ENCODE measurements at places on chromosomes 4 and X.

DNA sequence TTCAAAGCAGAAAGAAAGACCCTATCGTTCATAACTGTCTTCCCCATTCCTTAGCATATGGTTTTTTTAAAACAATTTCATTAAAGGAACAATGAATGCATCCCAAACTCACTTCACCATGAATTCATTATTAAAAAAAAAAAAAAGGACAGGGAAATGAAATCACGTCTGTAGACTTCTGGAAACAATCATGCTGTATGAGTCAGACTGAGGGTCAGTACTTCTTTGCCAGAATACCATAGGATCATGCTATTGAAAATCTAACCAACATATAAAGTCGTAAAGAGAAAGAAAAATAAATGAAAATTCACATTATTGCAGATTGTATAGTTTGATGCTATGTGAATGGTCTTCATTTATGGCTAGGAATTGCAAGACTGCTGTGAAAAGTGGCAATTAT lies 144.4 kb downstream of the PCDH18 start:
- no peak for DNase-seq

- DNase-seq = no peak
Measured at GRCh38 chr4:39023059-39023458, 9.2 kb downstream of the TMEM156 start.

- no peak for DNase-seq
Measured at GRCh38 chrX:132671229-132671641, 182.4 kb upstream of the MBNL3 start.

DNA sequence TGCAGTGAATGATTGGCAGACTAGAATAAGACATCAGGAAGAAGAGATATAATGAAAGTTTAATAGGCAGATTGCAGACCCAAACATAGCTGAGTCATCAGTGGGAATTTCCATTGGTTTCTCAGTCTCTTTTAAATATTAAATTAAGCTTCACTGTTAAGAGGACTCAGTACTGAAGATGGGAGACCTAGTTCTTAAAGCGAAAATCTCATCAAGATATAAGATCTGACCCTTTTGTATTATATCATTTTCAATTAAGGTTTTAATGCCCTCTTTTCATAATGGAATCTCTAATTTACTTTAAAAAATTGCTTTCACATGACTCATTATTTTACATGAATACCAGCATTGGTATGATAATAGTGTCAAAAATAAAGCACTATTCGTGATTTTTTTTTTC lies 168.9 kb upstream of the ATOH1 start:
- no peak for DNase-seq

GRCh38 chrX:129908636-129909035 lies 2.7 kb downstream of the UTP14A start:
- no peak for DNase-seq

Data from activated CD8-positive, alpha-beta memory T cell treated with anti-CD3 and anti-CD28 coated beads for 4 hours (primary cell).